ENCODE measurements at places on chromosomes 12 and 14.

DNA sequence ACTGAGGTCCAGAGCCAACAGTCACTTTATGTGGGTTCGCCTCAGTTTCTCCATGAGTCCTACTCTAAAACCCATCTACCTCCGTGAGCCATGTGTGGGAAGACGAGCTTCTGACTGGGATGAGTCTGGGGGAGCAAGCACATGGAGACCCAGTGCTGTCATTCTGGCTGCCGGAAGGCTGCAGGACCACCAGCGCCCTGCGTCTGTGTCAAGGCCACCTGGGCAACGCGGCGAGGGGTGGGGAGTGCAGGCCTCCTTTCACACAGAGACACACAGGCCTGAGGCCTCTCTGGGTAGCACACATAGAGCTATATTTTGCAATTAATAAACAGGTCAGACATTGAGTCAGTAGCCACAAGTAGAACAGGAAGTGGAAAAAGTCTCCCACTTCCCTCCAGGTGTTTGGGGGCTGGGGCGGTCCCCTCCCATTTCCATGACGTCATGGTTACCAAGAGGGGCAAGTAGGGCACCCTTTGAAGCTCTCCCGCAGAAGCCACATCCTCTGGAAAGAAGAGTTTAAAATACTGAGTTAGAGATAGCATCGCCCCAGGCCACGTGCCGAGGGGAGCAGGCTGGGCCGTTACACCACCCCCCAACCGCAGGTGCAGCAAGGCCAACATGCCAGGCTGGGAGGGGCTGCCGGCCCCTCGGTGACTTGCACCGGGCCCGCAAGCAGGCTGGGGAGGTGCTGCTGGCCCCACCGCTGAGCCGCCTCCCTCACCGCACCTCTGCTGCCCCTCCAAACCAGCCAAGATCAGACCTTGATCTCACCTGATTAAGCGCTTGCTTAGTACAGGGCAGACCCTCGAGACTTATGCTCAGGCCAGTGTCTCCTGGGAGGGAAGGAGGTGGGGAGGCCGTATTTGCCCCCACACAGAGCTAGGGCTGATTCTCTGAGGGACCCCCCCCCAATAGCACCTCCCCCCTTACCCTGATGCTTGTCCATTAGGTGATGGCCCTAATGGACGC is 32.7 kb downstream of the DAD1 start:
- peak; percentile 91 for DNase-seq

DNA sequence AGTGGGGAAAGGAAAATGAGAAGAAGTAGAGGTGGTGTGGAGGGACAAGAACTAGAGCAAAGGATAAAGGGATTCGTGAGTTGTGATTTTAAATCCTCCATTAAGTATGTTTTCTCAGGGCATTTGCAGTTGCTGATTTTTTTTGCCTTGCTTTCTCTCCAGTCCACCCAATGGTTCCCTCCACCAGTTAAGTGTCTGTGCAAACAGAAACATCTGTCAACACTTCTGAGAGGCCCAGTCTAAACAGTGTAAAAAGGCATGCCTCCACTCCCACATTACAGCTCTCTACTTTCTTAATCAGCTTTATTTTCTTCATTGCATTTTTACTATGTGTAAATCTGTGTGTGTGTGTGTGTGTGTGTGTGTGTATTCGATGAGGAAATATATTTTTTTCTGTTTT is 141.2 kb downstream of the PPFIA2 start:
- no peak for DNase-seq

GRCh38 chr14:97224016-97224415 is 426.8 kb downstream of the VRK1 start:
- DNase-seq = no peak

DNA sequence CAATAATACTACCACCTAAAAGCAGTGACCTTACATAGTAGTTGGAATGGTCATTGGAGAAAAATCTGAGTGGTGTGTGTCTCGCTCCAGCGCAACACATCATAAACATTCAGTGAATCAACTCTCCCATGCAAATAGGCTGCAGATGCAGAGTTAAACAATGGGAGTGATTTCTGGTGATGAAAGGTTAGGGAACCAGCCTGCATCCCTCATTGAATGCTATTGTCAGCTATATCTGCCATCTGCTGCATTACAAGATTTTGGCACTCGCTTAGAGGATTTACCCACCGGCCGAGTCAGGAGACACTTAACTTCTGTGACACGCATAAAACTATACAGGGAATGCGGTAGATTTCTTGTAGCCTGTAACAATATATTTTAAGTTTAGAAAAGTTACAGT is 900.9 kb downstream of the FLRT2 start:
- no peak for DNase-seq

DNA sequence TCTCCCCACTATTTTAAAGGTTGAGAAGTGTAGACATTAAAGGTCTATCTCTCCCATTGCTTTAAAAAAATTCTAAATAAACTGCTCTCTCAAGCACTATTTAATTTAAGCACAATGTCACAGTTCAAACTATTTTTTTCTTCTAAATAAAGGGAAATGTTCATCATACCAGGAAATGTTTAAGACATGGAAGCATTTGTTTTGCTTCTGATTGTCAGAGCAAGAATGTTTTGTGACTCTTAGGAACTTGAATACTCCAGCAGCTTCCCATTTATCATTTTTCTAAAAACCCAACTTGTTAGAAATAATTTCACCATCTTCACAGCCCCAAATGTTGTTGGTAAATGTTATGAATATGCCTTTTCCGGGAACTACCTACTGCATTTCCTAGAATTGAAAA is 121.8 kb upstream of the NTF3 start:
- no peak for DNase-seq

- DNase-seq = no peak
Observed at GRCh38 chr12:72602581-72602980, 330.4 kb downstream of the TRHDE start.

- DNase-seq = no peak
Observed at GRCh38 chr14:63510538-63510937, 32.6 kb downstream of the PPP2R5E start.

DNA sequence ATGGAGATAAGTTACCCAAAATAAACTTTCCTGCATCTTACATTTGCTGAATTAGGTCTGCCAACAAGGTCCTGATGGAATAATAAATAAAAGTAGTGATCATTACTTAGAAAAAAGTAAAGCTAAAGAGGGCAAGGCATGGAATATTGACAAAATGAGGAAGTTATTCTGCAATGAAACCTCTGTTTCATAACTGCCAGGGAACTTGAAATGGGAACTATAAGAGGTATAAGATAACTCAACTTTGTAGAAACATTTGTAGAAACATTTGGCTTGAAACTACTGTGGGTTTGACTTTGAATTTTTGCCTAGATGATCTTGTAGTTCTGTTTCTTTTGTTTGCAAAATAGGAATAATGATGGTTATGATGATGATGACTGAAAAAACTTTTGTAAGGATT is 18.7 kb upstream of the YBX3 start:
- DNase-seq = no peak

DNA sequence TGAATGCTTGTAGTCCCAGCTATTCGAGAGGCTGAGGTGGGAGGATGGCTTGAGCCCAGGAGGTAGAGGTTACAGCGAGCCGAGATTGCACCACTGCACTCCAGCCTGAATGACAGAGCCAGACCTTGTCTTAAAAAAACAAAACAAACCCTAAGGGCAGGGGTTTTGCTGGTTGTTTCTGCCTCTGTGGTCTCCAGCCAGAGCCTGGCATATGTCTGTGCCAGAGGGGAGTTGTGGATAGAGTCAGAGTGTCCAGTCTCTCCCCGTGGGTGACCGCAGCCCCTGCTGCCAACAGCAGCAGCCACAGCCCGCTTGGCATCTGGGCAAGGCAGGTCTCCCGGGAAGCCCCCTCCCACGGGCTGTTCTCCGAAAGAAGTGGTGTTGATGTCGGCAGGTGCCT is 37.6 kb downstream of the MVK start:
- DNase-seq = no peak

DNA sequence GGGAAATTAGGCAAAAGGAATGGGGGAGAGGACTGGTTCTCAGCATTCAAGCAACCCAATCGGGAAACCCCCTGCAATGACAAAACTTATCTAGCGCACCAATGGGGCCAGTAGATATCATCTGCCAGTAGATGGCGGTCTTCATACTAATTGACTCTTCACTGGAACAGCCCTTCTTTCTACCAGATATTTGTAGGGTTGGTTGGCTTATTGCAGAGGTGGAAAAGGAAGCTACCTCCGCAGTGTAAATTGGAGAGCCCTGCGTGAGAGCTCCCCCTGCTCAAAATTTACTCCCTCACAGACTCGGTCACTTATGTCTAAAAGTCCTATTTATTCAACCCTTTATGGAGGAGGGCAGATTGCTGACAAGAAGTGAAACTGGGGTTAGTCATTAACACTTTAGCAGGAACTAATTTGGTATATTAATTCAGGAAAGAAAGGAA is 166.1 kb upstream of the CCND2 start:
- DNase-seq = peak; percentile 71

DNA sequence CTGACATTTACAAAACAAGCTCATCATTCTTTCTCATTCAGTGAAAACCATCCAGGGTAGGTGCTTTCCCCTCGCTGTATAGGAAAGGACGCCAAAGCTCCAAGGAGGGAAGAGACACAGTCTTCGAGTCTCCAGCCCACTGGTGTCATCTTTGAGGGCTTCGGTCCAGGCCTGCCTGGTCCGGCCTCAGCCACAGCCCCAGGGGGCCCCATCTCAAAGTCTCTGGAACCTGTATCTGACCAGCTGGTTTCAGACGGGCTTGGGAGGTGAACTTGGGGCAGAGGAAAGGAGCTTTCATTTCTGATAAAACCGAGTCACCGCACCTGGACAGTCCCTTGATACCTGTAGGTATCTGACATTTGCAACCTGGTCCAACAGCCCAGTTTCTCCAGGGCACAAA is 229.5 kb upstream of the RTL1 start:
- DNase-seq = no peak

DNA sequence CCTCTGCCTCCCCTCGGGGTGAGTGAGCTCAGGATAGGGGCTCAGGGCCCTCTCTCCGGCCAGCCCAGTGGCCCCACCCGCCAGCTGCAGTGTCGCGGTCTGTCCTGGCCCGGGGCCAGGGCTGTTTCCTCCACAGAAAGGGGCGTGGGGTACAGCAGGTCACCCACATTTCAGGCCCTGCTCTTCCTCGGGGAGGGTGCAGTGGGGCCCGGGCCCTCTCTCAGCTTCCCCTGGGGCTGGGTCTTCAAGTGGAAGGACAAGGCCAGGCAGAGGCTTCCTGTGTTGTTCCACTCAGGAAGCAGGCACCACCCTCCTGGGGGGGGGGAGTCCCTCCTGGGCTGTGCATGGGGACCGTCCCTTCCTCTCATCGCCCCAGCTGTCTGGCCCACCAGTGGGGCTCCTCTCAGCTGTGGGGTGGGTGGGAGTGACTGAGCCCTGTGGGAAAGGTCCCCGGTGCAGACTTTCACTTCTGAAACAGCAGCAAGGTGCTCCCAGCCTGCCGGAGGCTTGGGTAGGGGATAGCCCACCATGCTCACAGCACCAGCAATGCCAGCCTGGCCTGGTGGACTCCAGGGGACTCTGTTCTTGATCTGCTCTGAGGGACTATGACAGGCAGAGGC is 3.7 kb downstream of the GPR132 start:
- no peak for DNase-seq

- DNase-seq = no peak
Observed at GRCh38 chr12:65384240-65384639, 105.8 kb downstream of the MSRB3 start.

GRCh38 chr12:51421266-51421884 is 3.3 kb upstream of the SLC4A8 start:
- peak; percentile 49 for DNase-seq

- no peak for DNase-seq
Observed at GRCh38 chr12:88235183-88235833, 93.2 kb downstream of the TMTC3 start.

GRCh38 chr12:116779597-116779996 is 41.5 kb downstream of the RNFT2 start:
- no peak for DNase-seq

GRCh38 chr12:30930641-30931040 is 4.1 kb downstream of the TSPAN11 start:
- DNase-seq = no peak

GRCh38 chr12:84644908-84645307 is 267.7 kb downstream of the SLC6A15 start:
- DNase-seq = no peak

DNA sequence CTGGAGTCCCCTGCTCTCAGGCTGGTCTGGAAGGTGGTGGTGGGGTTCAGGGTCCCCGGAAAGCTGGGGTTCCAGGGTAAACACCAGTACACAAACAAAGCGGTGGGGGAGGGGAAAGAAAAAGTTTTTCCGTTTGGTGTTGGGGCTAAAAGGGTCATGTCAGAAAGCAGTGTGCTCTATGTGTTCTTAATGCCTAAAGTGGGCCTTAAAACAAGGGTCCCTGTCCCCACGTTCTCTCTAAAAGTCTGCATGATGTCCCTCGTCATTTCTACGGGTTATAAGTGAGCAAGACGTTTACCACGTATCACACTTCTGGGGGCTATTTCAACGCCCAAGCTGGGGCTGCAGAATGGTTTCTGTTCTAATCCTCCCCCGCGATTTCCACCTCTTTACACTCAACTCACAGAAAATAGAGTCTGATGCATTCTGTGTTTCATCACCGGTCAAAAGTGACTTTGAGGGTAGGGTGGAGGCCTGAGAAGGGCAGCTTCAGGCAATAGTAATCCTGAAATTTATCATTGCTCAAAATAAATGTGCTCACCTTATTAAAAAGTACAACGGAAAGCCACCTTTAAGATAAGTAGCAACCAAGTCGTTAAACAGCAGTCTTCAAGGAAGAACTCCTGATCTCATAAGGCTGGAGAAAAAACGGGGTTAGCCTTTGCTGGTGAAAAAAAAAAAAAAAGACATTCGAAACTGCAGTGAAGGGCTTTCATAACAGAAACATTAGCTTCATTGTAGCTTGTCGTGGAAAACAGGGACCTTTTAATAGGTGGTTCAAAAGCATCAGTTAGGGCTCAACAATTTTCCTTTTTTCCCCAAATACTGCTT is 63.9 kb upstream of the PTGR2 start:
- DNase-seq = peak; percentile 54

DNA sequence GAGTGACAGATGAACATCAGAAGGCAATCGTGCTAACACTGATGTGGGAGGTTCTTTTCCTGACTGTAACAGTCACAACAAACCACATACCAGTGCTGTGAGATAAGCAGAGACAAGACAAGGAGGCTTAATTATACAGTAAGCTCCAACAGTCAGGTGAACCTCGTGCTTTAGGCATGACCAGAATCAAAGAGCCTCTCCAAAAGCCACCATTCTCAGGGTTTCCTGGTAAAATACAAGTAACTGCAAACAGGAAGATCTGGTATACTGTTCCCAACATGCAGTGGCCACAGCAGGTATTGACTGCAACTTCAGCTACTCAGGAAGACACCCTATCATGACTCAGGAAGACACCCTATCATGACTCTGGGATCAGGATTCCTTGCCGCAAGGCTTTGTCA is 47.3 kb upstream of the GTF2A1 start:
- peak; percentile 25 for DNase-seq

GRCh38 chr14:104592292-104592672 is 12.3 kb downstream of the TMEM179 start:
- DNase-seq = no peak

GRCh38 chr12:109444259-109444658 is 32.8 kb downstream of the KCTD10 start:
- DNase-seq = no peak
